MV-4-11 (cell line): ENCODE measurements at places on chromosomes 5 and 9.

DNA sequence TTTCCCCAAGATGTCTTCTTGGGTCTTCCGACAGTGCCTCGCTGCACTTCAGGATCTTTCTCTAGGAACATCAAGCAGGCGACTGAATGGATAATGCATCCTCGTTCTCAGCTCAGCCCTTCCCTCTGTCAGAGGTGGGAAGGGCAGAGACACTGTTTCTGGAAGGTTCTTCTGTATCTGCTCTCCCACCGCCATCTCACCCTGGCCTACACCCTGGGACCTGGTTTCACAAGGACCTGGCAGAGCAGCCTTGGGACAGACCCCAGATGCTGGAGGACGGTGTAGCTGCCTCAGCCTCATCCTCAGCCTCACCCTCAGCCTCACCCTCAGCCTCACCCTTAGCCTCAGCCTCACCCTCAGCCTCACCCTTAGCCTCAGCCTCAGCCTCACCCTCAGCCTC, 18.5 kb downstream of the MRPL36 start:
- no peak for DNase-seq

- no peak for DNase-seq
These were observed 212.2 kb downstream of the SMARCA2 start for GRCh38 chr9:2227144-2227867.

GRCh38 chr5:180400416-180400815, 47.3 kb upstream of the GFPT2 start:
- no peak for DNase-seq

GRCh38 chr5:160657068-160657507, 194.9 kb downstream of the ATP10B start:
- no peak for DNase-seq

DNA sequence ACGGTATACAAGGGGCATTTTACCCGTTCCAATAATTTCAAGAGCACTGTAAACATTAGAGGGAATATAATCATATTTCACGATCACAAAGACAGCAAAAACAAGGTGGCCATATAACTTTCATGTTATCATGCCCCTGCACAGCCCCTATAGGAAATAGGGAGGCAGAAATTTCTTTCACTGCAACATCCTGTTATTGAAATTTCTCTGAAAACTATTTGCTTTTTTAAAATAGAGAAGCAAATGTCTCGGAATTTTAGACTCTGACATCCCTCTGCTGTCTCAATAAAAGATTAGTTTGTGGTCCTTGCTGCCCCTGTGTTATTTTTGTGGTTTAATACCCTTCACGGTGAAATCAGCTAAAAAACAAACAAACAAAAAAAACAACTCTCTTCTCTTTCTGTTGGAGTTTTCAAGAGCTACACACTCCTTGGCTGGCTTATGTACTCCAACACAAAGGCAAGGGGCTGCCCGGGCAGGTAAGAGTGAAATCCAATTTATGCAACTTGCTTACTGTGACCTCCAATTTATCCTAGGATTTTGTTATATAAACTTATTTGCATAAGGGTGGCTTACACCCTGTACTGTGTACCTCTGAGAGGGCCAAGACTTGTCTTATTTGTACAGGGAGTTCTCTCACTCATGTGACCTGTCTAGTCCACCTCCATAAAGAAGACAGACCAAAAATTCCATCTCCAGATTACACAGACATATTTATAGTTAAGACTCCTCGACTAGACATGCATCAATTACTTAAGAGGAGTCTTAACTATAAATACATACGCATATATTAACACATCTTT, 223.6 kb downstream of the MLLT3 start:
- no peak for DNase-seq

DNA sequence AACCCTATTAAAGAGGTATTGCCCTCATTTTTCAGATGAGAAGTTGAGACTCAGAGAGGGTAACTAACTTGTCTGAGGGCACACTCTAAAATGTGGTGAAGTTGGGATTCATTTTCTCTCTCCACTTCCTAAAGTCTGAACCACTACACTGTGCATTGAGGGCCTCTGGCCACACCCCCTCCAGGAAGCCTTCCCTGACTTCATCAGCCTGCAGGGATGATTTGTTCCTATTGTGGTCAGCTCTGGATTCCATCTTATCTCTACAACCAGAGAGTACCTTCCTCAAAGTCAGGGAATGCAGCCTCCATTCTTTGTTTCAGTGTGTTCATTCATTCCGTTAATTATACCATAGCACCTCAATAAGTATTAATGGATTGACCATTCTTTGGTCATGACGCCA, 356.0 kb upstream of the PANK3 start:
- no peak for DNase-seq

DNA sequence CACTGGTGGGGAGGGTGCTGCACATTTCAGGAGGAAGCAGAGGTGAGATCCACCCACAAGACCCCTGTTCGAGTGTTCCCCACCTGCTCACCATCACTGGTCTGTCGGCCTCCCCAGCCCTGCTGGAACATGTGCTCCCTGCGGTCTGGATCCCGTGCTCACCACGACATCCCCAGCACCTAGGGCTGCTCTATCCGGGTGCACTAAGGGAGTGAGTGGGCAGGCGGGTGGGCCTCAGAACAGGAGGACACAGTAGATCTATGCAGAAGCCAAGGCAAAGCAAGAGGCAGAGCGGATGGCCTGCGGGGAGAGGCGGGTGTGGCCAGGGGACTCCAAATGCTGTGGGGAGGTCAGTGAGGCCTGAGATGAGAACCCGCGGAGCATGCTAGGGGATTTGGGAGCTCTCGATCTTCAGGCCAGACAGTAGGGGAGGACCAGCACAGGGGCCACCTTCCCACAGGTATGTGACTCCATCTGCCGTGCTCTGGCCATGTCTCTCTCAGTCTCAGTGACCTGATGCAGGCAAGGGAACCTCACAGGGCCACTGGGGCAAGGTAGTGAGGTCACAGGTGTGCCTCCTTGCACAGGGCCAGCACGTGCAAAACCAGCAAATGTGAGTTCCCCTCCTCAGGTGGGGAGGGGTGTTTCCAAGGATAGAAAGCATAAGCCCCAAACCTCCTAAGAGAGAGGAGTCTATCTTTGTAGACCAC, 134.2 kb downstream of the ZNF354C start:
- no peak for DNase-seq

GRCh38 chr5:130333089-130333488, 428.8 kb downstream of the CHSY3 start:
- no peak for DNase-seq

- DNase-seq = no peak
These were observed 56.2 kb upstream of the EQTN start for GRCh38 chr9:27353166-27353473.

GRCh38 chr5:66826696-66827095, 230.5 kb downstream of the MAST4 start:
- no peak for DNase-seq

DNA sequence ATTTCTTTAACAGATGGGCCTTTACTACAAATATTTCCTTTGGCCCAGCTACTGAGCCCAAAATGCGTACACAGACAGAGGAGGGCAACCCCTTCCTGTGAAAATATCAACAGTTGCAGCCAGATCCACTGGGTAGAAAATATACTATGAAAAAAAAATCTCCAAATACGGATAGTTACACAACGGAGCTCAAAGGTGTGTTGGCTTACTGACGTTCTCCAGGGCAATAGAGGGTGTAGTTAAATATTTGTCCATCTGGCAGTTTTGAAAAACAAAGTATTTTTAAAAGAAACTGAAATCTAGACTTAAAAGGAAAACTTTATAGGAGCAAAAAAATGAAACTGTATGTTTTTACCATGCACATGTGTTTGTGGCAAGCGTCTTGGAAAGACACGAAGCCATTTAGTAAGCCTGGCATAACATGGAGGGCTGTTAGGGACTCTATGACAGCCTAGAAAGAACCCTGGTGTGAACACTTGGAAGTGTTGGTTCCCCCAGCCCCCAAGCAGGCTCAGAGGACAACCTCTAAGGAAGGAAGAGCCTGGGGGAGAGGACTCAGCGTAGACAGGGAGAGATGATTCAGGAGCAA, 157.8 kb upstream of the TRPM3 start:
- DNase-seq = no peak

- DNase-seq = no peak
These were observed 136.4 kb upstream of the GLRA1 start for GRCh38 chr5:152061095-152061494.

DNA sequence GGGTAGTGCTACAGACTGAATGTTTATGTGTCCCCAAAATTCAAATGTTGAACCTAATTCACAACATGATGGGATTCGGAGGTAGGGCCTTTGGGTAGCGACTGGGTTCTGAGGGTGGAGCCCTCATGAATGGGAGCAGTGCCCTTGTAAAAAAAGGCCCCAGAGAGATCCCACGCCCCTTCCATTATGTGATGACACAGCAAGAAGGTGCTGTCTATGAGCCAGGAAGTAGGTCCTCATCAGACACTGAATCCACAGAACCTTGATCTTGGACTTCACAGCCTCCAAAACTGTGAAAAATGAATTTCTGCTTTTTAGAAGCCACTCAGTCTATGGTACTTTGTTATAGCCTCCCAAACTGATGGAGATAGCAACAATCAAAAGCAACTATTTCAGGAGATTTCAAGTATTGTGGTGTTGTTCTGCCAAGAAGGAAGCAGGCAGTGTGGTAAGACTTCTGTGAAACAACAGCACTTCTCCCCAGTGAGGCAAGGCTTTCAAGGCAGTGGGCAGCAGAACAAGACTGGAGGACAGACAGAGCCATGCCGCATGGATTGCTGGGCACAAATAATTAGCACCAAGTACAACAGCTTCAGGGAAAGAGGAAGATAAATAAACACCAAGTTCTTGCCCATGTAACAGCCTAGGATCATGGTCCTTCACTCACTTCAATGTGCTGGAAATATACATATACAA, 76.1 kb downstream of the OR2K2 start:
- peak; percentile 69 for DNase-seq

GRCh38 chr5:168291964-168292785, 730 bp downstream of the WWC1 start:
- no peak for DNase-seq

DNA sequence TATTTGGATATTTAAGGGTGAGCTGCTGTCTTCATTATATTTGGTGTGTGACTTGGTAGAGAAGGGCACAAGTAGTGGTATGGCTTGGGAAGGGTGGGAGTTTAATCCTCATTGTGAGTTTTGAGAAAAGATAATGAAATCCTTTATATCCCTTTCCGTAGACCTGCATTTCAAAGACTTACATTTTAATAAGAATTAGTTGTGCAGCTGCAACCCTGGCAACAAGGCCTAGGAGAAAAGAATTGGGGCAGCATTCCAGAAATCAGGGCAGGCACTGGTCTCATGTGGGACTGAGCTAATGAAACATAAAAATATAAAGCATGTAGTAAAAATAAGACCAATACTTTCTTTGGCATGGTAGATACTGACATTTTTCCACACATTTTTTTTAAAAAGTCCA, 60.5 kb downstream of the CDC42SE2 start:
- DNase-seq = no peak

- DNase-seq = no peak
These were observed 138.4 kb downstream of the KCTD16 start for GRCh38 chr5:144308906-144309670.

GRCh38 chr9:85515021-85515420, 226.7 kb downstream of the AGTPBP1 start:
- no peak for DNase-seq

DNA sequence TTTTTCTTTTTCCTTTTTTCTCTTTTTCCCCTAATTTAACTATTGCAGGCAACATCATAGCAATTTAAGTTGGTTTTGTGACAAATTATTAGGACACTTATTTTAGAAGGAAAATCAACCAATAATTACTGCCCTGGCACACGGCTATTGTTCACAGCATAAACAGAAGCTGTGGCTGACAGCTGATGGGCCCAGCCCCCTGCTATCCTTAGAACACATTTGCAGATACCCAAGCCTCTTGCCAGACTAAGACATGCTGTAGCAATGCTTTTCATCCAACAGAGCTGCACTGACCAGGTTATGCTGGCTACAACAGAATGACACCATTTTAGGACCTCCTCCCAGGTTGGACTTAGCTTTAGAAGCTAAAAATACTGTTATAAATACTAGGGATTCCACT, 852.7 kb upstream of the DMAC1 start:
- DNase-seq = no peak

- no peak for DNase-seq
These were observed 164.9 kb downstream of the ESM1 start for GRCh38 chr5:54820346-54821134.

DNA sequence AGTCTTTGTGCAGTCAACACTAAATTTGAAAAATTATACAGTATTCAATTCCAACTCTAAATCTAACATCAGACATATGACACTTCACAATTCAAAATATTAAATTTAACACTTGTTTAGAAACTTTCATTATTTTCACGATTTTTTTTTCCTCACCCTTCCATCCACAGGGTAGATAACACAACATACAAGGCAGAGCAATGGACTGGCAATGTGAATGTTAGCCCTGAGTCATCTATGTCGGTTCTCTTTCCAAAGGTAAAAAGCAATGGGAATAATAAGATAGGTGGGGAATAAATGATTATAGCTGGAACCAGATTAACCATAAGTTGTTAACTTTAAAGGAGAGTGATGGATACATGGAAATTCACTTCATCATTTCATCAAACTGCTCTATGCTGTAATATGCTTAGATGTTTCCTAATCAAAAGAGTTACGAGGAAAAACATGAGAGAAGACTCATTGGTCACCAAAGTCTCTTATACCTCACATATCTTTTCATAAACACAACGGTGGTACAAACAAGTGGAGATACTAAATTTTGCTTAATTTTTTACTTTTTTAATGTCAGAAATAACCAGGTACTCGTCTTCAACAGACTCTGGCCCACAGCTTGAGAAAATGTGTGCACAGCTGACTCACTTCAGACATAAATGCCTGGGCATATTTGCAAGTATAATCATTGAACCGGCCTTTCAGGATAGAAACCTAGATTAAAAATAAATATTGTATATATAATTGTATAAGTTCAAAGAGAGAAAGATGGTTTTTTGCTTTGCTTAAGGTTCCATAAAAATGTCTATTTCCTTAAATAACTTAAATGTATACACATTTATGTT, 23.0 kb downstream of the RFX3 start:
- no peak for DNase-seq

GRCh38 chr5:139783436-139783965, 12.1 kb upstream of the PSD2 start:
- no peak for DNase-seq

- peak; percentile 28 for DNase-seq
These were observed 2.6 kb upstream of the BOD1 start for GRCh38 chr5:173618927-173619519.

DNA sequence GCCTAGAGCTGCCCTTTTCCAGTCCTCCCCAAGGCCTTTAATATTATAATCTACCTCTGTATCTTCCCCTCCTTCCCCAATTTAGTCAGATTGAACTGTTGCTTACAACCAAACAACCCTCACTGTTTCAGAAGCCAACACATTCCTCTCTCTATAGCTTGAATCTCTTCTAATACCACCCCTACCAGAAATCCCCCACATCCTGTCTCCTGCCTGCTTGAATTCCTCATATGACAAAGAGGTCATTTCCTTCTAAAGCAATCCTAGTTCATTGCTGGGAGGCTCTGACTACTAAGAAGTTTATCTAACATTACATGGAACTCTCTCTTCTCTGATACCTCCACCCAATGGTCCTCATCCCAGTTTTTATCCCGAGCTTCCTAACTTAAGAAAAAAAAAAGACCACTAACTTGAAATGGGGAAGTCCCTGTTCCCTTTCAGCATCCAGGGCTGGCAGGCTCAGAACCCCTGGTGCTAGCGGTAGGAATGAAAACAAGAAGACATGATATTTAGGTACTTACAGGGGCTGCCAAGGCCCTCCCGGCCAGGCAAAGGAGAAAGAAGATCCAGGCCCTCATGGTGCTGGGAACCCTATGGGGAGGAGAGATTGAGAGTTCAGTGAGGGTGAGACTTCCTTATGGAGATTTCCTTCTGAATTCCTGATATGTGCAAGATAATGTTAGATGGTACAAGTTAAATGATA, 11.0 kb downstream of the SPARC start:
- peak; percentile 28 for DNase-seq
